ENCODE measurements at places on chromosomes 6 and 20.

- DNase-seq = peak; percentile 80
Measured at GRCh38 chr6:16179970-16180431, 51.1 kb downstream of the MYLIP start.

DNA sequence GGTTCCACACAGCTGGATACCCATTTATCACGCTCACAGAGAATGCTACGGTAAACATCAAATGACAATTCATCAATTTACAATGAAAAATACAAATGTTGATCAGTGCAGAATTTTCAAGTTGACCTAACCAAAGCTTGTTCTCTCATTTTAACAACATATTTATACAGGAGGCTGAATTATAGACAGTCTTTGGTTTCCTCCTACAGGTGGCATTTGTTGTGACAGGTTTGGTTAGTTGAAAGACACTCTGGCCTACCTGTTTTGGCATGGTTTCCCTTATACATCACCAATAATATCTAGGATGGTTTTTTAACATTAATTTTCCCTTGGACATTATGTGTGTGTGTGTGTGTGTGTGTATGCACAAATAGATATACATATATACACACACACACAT, 642.5 kb upstream of the MMS22L start:
- no peak for DNase-seq

GRCh38 chr6:14550410-14550809, 432.8 kb downstream of the CD83 start:
- no peak for DNase-seq

- no peak for DNase-seq
Measured at GRCh38 chr6:116550796-116551195, 2.8 kb upstream of the CALHM4 start.

DNA sequence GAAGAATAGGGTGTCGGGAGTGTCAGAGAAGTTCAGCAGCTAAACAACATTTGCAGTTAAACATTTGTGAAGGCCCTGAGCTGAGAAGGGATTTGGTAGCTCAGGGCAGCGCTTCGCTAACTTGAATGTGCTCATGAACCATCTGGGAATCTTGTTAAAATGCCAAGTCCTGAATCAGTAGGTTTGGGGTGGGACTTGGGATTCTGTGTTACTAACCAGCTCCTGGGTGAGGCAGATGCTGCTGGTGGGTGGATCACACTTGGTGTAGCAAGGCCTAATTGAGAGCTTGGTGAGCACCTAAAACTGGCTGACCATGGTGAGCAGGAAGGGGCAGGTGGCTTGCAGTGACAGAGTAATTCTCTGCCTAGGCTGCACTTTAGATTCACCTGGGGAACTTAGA, 5.9 kb downstream of the PTPRA start:
- no peak for DNase-seq

DNA sequence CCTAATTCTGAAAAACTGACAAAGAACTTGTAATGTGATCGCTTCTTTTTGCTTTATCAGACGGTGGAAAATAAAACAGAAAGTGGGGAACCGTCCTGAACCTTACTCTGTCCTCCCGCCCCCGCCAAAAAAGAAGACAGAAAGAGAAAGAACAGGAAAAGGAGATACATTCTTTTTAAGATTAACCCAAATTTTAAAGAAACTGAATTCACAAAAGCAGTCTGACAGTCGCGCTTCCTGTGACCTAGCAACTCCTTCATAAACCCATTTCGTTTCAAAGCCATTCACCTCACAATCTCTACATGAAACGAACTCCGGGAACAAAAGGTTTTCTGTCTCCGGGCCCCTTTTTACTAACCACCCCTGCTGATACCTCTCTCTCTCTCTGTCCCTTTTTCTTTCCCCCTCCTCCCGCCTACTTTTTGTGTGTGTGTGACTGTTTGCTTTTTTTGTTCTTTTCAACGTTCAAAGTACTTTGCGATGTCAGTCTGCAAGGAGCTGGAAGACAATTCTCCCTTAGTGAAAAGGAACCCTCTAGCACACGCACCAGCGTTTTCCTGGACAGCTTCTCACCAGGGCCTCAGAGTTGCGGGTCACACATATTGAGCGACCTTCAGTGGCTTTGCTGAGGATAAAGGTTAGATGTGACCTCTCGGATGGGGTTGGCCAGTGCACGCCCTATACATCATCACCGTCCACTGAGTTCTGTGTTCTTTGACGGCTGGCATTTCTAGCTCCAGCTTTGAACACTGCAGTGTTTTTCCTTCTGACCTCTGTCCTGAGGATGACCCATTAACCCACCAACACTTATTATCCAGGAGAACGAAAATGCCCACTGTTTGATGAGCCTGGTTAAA, 530 bp upstream of the NEDD9 start:
- DNase-seq = no peak

DNA sequence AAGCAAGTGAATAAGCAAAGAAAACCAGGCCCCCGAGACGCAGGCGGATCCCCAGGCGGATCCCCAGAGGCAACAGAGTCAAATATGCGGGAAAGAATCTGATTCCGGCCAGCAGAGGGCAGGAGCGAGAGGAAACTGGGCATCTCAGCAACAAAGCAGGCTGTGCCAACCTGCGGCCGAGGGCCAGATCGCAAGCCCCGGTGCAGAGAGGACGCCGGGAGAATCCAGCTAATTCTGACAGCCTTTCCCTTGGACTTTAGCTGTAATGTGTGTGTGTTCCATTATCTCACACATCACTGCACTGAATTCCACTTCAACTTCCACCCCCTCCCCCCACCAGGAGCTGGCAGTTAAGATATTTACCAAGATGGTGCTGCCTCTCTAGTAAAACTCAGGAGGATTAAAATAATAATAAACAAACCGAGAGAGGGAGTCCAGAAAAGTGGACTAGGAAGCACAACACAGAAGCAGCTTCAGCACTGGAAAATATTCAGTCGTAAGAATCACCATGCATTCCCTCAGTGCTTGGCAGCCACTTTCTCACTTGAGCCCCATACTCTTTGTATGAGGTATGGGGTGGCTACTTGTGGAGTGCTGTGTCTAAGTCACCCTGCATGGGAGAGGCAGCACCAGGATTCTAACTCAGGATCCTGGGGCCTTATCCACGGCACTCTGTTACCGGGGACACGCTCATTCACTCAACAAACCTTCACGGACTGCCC, 66.2 kb upstream of the SNX9 start:
- DNase-seq = peak; percentile 79

GRCh38 chr6:156027248-156027626, 571.6 kb upstream of the NOX3 start:
- no peak for DNase-seq

DNA sequence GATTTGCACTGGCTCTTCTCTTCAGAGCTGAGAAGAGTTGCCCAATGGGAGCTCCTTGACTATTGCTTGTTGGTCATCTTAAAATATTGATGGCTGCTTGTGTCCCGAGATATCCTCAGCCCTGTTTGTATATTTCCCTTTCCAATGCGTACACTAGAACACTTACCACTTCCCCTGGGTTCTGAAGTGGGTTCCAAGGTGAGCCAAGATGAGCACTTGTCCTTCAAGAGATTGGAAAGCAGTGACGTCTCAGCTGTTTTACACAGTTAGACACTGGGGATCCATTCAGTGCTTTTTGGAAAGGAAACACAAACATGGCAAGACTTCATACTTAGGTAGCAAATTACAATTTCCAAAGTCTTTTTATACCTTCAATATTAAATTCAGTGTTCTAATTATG, 716.4 kb upstream of the CITED2 start:
- no peak for DNase-seq

- no peak for DNase-seq
Measured at GRCh38 chr6:45044086-45044485, 284.0 kb upstream of the RUNX2 start.

GRCh38 chr6:17393892-17394631, 667 bp downstream of the CAP2 start:
- DNase-seq = no peak

- peak; percentile 21 for DNase-seq
Measured at GRCh38 chr6:116444092-116444491, 17.1 kb upstream of the CALHM6 start.

DNA sequence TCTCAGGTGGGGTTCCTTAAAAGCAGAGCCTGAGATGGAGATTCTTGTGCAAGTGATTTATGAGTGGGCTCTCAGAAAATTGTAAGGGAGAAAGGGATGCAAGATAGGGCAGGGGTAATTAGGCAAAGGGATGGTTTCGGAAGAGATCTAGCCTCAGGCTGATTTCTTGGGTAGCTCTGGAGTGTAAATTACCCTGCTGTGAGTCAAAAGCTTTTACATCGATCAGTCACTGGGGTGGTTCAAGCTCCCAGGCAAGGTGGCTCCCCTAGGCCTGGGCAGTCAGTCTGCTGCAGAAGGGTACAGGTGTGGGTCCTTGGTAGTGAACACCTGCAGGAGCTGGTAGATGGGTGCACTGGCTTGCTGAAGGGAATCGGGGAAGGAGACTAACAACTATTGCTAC, 11.1 kb upstream of the PM20D2 start:
- DNase-seq = no peak

DNA sequence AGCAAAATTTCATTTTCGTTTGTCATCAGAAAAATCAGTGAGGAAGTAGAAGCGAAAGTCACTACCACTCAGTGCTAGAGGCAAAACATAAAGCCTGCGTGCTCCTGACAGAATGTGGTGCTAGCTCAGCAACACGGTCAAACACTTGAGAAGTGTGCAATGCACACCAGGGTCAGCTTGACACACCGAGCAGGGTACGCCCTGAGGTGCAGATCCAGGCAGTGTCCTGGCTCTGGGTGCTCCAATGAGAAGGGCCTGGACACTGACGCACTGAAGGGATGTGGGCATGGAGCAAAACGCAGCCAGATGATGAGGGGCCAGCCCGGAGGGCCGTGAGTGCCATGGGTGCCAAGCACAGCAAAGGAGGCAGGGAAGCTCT, 5.9 kb downstream of the RNASET2 start:
- DNase-seq = peak; percentile 41

DNA sequence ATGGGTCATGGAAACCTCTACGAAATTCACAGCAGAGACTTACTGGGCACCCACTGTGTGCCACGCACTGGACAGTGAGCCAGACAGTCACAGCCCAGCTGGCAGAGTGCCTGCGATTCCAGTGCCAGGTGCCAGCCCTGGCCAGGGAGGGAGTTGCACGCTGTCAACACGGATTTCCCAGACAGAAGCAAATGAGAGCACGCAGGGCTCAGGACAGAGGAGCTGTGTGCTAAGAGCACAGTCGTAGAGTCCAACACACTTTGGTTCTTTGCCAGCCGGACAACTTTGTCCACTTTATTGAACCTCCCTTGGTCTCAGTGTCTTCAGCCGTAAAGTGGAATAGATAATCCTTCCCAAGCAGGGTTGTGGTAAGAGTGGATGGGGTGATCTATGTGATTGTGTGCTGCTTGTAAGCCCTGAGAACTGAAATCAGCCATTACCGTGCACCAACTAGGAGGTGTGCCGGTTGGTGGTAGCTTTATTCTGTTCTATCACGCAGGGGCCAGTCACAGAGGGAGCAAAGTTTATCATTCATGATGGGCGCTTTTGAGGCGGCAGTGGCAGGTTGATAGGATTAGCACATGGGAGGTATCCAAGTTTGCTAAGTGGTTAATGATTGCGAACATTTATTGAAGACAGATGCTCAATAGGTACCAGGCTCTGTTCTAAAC, 40.6 kb downstream of the SIRPA start:
- no peak for DNase-seq

DNA sequence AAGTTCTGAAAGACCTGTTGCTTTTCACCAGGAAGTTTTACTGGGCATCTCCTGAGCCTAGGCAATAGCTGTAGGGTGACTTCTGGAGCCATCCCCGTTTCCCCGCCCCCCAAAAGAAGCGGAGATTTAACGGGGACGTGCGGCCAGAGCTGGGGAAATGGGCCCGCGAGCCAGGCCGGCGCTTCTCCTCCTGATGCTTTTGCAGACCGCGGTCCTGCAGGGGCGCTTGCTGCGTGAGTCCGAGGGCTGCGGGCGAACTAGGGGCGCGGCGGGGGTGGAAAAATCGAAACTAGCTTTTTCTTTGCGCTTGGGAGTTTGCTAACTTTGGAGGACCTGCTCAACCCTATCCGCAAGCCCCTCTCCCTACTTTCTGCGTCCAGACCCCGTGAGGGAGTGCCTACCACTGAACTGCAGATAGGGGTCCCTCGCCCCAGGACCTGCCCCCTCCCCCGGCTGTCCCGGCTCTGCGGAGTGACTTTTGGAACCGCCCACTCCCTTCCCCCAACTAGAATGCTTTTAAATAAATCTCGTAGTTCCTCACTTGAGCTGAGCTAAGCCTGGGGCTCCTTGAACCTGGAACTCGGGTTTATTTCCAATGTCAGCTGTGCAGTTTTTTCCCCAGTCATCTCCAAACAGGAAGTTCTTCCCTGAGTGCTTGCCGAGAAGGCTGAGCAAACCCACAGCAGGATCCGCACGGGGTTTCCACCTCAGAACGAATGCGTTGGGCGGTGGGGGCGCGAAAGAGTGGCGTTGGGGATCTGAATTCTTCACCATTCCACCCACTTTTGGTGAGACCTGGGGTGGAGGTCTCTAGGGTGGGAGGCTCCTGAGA, at the start of gene HFE:
Gene HFE (plus strand): TSS at position 146 of the 832 bp plus-strand sequence. CDS start 12 bp downstream, at position 158.
- peak; percentile 45 for DNase-seq

DNA sequence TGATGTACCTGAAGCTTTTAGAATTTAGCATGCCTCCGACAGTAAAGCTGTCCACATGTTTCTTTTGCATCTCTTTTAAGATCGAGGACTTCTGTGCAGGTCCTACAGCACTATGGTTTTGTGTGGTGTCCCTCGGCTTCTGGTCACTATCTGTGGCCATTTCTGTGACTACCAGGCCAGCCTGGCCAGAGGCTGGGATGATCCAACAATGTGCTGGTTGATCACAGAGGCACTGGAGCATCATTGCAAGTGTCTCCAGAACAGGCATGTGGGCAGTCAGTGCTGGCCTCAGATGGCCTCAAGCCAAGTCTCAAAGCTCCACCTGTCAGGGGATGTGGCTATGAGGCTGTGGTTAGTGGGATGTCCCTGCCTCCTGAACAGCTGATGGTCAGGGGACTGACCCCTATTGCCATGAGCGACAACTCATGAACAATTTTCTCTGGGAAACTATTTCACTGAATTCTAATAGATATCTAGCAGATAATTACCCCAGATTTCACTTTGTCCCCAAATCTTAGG, 136.6 kb downstream of the SYNDIG1 start:
- DNase-seq = no peak

- DNase-seq = peak; percentile 84
Measured at GRCh38 chr6:36678488-36679042, at the start of gene CDKN1A. CDKN1A (plus strand) TSS chr6:36678714; CDS start chr6:36684102, 5,388 bp downstream.

DNA sequence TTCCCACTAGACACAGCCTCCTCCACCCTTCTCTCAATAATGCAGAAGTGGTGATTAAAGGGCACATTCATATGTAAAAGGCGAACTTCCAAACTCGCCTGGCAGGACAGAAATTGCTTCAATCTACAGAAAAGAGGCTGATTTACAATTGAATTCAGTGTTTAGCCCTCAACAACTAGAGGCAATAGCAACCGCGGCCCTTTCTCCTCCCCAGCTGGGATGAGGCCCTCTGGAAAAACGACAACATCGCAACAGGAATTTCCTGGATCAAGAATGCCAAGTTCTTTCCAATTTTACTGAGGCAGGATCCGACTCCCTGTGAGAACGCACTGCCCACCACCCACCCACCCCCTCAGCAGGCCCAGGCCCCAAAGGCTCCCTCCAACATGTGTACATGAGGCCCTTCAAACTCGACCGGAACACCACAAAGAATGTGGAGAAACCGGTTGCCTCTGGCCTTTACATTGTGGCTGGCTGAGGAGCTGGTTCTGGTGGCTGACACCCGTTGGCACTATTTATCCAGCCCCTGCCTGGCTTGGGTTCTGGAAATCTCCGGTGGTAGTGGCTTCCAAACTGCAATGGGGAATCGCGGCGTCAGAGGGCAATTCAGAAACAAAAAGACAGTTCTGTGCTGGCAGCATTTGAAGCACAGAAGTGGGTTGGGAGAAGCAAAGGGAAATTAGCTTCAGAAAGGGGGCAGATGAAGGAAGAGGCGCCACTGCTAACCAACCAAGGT, 36.8 kb downstream of the ZMYND8 start:
- no peak for DNase-seq

GRCh38 chr20:45555198-45555597, 8.0 kb upstream of the EPPIN start:
- DNase-seq = no peak
